ENCODE measurements at places on chromosomes 16 and 17.

DNA sequence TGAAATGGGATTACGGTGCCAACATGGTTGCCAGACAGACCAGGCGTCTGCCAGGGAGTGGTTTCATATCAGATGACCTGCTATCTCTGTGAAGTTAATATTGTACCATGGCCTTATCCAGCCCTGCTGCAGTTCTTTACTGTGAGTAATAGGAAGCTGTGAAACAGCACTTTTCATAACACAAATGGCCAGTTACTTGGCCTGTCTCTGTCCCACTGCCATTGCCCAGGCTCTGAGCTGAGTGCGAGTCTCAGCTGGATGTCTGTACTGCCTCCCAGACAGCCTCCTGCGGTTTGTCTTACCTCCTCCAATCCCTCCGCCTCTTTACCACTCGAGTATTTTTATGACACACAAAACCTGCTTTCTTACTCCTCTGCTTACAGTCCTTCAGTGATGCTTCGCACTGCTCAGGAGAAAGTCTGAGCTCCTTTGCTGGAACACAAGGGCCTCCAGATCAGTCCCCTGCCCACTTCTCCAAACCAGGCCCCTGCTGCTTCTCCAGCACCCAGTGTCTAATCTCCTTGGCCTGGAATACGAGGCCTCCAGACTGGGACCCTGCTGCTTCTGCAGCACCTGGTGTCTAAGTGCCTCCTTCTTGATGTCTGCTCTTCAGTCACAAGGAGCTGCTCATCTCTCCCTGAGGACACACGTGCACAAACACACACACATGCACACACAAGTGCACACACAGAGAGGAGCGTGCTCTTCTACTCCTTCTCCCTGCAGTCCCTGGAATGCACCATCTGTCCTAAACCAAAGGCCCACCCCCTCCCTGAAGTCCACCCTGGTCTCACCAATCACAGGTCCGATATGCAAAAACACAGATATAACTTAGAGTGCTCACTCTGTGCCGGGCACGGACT, 17.1 kb upstream of the RHOT1 start:
- no peak for DNase-seq

- no peak for DNase-seq
These were observed at the start of gene ENO3 for GRCh38 chr17:4950746-4951204. Gene ENO3, plus strand, starts transcription at chr17:4951119. Its CDS starts 711 bp downstream, at chr17:4951830.

GRCh38 chr16:58494981-58495520, 4.9 kb upstream of the NDRG4 start:
- peak; percentile 90 for DNase-seq

GRCh38 chr16:25256695-25257469, 763 bp downstream of the ZKSCAN2 start:
- DNase-seq, result peak; percentile 46

GRCh38 chr17:75417054-75417580, 11.6 kb upstream of the GRB2 start:
- no peak for DNase-seq

DNA sequence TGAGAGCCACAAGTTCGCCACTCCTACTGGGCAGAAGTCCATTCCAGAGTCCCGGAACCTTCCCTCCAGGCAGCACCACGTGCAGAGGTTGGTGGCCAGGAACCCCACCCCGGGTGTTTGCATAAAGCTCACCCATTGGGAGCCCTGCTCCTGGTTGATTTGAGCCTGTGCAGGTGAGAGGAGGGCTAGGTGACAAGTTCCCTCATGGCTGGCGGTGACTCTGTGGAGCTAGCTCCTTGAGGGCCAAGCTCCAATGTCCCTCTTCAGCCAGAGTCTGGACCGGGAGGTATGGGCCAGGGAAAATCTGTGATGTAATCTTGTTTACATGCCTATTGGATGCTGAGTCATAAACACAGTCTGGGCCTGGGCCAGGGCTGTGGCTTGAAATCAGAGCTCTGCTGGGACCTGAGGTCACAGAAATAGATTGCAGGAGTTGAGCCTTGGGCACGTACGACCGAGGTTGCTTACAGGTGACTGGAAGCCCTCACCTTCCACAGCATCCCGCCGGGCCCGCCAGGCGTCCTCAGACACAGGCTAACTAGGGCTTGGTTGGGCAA, 118.9 kb downstream of the AATF start:
- DNase-seq, result no peak

DNA sequence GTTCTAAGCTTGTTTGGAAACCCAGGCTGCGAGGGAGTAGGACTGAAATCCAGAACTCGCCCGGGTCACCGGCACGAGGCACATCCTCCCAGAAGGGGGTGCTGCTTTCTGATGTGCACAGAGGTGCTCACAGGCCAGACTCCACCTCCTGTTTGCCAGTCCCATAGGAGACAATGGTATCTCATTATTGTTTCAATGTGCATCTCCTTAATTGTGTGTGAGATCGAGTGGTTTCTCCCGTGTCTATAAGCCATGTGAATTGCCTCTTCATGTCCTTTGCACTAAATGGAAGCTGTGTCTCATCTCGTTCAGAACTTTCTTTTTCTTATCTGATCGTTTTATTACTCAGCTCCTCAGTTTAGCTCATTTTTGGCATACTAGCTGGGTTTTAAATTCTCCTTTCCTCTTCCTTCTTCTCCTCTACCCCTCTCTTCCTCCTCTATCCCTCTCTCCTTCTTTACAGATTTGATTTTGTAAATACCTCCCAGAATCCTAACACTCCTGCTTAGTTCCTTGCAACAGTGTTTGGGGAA, 32.1 kb upstream of the PRKCB start:
- peak; percentile 1 for DNase-seq

- no peak for DNase-seq
These were observed 167.1 kb downstream of the KCNJ2 start for GRCh38 chr17:70336411-70336810.

DNA sequence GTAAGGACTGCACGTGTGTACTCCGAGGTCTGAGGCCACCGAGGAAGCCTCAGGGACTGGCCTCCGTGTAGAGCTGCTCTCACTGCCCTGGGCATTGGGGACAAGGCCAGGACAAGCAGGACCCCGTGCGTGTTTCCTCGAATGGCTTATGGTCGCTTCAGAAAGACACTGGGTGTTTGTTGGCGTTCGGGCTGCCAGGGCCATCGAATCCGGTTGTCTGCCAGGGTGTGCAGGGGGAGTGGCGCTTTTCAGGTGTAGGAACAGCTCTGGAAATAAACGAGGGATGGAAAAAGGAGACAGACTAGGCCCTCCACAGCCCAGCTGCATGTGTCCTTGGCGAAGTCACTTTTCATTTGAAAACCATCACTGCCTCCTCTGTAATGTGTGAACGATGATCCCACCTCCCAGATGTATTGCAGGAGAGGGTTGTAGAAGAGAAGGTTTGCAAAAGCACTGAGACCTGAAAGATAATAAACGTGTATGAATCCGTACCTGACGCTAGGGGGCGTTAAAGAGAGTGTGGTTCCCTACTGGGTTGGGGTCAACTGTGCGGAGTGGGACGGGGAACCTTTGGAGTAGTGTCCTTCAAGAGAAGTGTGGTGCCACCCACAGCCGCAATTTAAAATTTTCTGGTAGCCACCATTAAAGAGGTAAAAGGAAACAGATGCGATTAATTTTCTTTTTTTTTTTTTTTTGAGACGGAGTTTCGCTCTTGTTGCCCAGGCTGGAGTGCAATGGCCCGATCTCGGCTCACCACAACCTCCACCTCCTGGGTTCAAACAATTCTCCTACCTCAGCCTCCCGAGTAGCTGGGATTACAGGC, 2.1 kb upstream of the ZSCAN10 start:
- DNase-seq, result no peak

- DNase-seq, result no peak
These were observed 40.7 kb downstream of the SNX20 start for GRCh38 chr16:50640391-50640790.

GRCh38 chr16:71885261-71885650, 1.3 kb upstream of the ZNF821 start:
- DNase-seq, result no peak

DNA sequence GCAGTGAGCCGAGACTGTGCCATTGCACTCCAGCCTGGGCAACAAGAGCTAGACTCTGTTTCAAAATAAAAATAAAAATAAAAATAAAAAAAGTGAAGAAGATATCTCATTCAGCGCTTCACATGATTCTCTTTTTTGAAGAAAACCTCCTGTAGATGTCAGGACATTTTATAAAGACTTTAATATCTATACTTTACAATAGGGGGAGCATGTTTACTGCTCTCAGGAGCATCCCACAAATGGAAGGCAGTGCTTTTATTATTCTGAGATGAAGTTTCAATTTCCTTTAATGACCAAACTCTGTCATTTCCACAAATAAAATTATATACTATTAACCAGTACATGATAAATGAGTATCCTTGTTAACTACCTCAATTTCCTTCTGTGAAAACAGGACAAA, 118.7 kb upstream of the MYOCD start:
- DNase-seq, result no peak

DNA sequence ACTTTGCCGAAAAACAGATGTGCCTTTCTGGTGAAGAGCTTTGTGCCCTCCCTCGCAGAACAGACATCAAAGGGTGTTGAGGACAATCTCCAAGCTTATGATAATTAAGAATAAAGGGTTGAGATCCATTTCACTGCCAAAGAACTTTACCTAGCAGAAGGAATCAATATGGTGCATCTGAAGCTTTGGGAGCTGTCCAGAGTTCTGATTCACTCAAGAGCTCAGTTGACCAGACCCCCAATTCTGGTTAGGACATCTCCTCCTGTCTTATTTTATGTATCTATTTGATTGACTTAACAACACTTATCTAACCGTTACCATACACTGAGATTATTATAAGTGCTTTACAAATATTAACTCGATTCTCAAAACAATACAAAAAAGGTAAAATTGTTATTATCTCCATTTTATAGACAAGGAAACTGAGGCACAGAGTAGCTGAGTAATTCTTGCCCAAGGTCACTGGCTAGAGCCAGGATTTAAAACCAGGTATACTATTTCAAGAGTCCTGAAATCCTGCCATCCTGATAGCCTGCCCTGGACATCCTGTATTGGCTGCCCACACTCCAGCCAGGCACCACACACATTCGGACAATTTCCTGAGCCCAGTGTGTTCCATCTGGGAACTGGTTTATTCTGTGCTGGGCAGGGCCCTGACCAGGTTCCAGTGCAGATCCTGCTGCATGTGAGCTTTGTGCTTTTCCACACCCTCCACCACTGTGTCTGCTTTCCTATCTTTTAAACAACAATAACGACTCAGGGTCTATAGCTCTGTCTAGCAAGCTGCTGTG, 29.8 kb downstream of the PITPNM3 start:
- DNase-seq, result no peak

DNA sequence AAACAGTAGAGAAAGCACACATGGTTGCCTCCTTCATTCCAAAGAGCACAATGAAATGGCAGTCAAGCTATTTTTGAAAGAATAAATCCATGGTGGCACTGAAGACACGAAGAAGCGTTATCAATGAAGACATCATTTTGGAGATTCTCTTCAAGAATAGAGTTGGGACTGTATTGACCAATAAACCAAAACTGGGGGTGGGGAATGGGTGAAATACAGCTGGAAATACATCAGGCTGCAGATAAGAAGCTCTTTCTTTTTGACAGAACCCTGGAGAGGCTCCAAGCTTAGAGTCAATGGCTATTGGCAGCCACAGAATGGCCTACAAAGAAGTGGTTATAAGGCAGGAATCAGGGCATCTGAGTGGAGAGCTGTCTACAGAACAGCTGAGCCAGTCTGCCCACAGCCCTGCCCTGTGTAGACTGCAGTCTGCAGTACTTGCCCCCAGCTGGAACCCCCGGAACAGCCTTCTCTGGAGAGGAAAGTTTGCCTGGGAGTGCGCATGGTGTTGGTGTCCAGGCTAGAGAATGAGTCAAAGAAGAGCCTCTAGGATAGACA, 100.4 kb downstream of the STX8 start:
- peak; percentile 58 for DNase-seq

- DNase-seq, result no peak
These were observed 64.8 kb upstream of the TBC1D3K start for GRCh38 chr17:37859451-37859850.

- no peak for DNase-seq
These were observed 2.2 kb downstream of the TMEM132E start for GRCh38 chr17:34581446-34582184.

DNA sequence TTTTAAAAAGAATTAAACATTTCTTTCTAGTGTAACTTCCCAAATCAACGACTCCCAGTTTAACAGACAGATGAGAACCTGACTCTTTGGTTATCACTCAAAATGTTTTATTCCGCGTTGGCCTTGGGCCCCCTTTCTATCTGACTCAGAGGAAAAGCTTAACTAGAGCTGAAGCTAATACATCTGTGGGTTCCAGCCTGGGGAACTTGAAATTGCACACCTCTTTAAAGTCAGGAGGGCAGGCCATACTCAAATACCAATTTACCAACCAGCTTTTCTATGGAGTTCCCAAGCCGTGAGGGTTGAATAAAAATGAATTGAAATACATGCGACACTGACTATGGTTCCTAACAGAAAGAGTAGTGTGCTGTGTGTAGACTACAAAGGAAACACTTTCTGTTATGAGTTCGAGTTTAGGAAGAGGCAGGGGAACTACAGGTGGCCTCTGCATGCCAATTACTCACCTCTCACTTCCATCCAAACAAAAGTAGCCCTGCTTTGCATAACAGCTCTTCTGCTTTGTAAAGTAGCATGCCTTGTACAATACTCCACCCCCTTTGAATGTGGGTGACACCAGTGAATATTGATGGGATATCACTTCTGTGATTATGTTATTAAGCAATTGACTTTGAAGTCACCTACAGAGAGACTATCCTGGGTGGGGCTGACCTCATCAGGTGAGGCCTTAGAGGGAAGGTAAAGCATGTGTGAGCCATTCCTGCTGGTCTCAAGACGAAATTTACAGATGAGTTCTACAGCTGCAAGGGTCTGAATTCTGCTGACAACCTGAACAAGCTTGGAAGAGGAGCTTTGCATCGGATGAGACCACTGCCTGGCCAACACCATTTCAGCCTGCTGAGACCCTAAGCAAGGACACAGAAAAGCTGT, 92.1 kb downstream of the WDR59 start:
- no peak for DNase-seq
